ENCODE measurements at places on chromosomes 12 and 14. TPM values are rescaled to one million over a fixed set of nuclear protein-coding genes. Genes with fewer than 3 reads are reported as not detected.
A peak's percentile ranks its signal among the peaks of the same experiment; 100 is the strongest.

DNA sequence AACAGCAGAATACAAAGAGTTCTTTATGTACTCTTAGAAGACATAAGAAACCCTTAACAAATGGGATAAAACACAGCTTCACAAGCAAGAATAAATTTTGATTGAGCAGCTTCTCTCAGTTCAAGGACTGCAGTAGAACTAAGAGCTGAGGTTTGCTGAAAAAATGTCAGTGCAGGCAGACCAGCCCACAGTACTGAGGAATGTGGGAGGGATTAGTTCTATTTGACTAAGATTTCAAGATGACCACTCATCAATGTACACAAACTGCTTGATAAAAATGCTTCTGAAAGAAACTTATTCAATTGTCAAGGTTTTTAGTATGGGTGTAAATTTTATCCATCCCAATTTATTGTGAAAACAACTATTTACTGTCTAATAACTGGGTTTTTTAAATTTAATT, 138.4 kb downstream of the SEC23A start:
- H3K36me3 ChIP-seq, result no peaks in the 10 kb centered on the region
- peaks cover 1% of the 10 kb centered on the region for H3K27me3 ChIP-seq
- no peak for DNase-seq
- H3K27ac ChIP-seq, result no peak overlapping the region
- H3K4me3 ChIP-seq, result no peak overlapping the region
- H3K4me1 ChIP-seq, result no peaks in the 10 kb centered on the region

GRCh38 chr12:122740351-122740750, 9.7 kb upstream of the HCAR1 start:
- H3K4me1 ChIP-seq, result peaks cover 5% of the 10 kb centered on the region
- DNase-seq, result no peak
- H3K27me3 ChIP-seq, result no peaks in the 10 kb centered on the region
- no peak overlapping the region for H3K4me3 ChIP-seq
- no peaks in the 10 kb centered on the region for H3K36me3 ChIP-seq

DNA sequence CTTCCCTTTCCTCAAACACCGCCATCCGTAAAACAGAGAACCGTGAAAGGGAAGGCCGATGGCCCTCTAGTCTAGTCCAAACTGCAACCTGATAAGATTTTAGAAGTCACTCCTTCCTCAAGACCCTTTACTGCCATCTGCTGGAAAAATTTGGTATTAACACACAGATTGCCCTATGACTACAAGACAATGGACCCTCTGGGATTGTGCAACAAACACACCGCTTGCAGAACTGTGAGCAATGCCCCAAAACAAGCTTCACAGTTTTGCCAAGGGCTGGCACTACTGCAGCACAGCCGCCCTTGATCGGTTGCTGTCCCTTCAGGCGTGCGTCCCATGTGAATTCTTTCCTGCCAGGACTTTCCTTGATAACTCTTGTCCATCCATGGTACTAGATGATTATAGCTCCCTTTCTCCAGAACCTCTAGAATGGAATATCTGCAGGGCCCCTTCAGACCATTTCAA, 23.1 kb downstream of the LLPH start:
- DNase-seq, result peak; percentile 40
- H3K36me3 ChIP-seq, result no peaks in the 10 kb centered on the region
- H3K27ac ChIP-seq, result no peak overlapping the region
- peaks cover 14% of the 10 kb centered on the region for H3K27me3 ChIP-seq
- peaks cover 2% of the 10 kb centered on the region for H3K4me1 ChIP-seq

DNA sequence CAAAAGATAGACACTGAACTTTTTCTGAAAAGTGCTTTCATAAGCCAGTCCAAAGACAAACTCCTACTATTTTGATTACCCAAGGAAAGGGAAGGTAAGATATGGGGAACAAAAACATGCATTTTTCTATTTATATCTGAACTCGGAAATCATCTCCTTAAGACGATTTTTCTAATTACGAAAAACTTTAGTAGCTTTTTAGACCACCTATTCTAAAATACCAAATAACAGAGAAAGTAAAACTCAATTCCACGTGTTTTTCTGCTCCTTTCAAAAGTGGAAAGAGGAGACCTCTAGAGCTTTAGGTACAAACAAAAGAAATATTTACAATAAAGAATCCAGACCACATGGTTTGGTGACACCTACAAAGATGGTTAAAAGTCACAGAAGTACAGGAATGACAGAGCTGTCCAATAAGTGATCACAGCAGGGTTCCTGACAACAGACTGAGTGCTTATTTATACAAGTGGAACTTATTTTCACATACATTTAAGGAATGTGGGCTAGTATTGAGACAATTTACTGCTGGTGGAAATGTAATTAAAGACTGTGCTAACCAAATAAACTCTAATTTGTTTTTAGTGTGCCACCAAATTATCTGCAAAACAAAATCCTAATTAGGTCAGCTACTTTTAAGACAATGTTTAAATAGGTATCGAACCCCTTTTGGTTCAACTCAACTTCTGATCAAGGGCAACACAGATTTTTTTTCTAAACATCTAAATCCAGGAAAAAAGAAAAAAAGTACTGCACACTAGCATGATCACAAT, 2.4 kb downstream of the LRIG3 start:
- no peak overlapping the region for H3K4me3 ChIP-seq
- H3K27ac ChIP-seq, result no peak overlapping the region
- H3K4me1 ChIP-seq, result peaks cover 7% of the 10 kb centered on the region
- H3K36me3 ChIP-seq, result no peaks in the 10 kb centered on the region

- DNase-seq, result no peak
- peaks cover 8% of the 10 kb centered on the region for H3K27me3 ChIP-seq
- no peak overlapping the region for H3K4me3 ChIP-seq
- no peaks in the 10 kb centered on the region for H3K36me3 ChIP-seq
- H3K27ac ChIP-seq, result no peak overlapping the region
These were observed 63.3 kb downstream of the IGF1 start for GRCh38 chr12:102417055-102417454.

DNA sequence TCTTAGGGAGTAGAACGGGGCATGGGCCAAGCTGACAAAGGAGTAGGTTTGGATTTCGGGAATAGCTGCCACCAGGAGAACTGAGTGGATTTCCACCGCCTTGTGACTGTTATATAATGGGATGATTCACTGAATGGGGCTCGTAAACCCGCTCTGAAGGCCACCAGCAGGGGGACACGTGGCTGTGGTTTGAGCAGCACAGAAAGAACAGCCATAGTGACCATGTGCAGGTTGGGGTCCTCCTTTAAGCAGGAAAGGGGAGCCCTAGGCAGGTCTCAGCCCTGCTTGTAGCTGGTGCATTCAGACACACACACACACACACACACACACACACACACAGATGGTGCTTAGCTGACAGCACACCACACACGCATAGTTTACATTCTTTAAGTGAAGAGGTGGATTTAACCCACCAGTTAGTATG, 8.6 kb upstream of the ASB2 start:
- no peak for DNase-seq
- no peaks in the 10 kb centered on the region for H3K27me3 ChIP-seq
- peaks cover 4% of the 10 kb centered on the region for H3K36me3 ChIP-seq
- no peak overlapping the region for H3K27ac ChIP-seq
- H3K4me1 ChIP-seq, result peaks cover 5% of the 10 kb centered on the region
- H3K4me3 ChIP-seq, result no peak overlapping the region

DNA sequence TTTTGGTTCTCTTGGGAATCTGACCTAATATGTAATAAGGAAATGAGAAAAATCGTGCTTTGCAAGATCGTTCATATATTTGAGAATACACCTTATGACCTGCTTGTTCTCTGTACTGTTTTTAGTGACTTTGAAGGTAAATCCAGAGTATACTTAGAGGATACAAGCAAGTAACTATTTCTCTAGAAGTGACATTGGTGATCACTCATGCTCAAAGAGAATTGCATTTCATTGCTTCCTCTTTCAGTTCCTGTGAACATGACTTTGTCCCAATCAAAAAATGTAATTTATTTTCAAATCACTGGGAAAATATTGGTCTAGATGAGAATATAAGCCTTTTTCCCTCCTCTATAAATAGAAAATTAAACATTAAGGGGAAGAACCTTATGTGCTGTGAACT, 2.7 kb downstream of the KTN1 start:
- no peaks in the 10 kb centered on the region for H3K27me3 ChIP-seq
- H3K36me3 ChIP-seq, result peaks cover 3% of the 10 kb centered on the region
- no peak overlapping the region for H3K27ac ChIP-seq

DNA sequence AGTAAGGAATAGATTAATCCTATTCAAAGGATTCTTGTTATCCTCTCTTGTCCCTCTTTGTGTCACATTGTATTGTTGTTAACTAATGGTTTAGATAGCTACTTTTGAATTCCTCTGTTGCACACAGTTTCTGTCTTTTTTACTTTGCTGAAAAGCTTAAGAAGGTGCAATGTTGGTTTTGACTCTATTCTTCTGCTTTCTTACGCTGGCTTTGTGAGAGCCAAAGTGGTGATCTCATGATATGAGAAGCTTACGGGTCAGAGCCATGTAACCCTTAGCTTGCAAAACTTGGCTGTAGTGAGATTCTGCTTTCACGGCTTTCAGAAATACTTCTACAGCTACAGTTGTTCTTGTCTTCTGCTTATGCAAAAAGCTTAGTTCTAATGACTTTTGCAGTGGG, 239.7 kb downstream of the TRHDE start:
- H3K36me3 ChIP-seq, result no peaks in the 10 kb centered on the region
- no peaks in the 10 kb centered on the region for H3K4me1 ChIP-seq
- H3K27ac ChIP-seq, result no peak overlapping the region

GRCh38 chr14:42719391-42719790, 1112.7 kb downstream of the LRFN5 start:
- H3K27me3 ChIP-seq, result no peaks in the 10 kb centered on the region
- no peak overlapping the region for H3K27ac ChIP-seq
- H3K4me3 ChIP-seq, result no peak overlapping the region
- no peaks in the 10 kb centered on the region for H3K36me3 ChIP-seq
- DNase-seq, result no peak

DNA sequence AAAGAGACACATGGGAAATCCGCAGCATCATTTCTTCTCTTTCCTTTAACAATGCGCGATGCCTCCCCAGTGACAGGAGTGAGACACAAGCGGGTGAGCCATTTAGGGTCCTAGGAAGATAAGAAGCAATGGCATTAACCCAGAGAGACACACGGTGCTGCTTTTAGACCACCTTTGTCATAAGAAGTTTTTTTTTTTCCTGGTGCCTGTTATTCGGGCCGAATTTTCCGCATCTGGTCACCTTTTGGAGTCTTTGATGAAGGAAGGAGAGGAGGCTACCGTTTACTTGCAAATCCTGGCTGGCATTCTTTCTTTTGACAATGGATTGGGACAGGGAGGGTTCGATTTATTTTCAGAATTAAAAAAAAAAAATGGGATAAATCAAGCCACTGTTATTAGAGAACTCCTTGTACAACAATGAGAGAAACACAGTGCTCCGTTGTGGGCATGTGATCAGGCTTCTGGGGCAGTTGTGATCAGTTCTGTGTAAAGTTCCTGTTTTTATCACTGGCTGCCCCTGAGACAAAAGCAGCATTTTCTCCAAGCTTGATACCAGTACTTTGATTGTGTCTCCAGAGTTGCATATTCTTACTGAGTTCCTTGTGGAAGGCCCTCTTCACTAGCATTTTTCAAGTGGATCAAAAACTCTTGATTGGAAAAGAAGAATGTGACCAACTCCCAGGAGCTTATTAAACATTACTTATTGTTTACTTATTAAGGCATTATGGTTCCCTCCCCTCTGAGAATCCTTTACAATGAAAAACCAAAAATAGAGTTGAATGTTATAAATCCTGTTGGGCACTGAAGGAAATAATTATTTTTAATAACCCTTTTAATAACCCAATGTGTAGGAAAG, 1.1 kb downstream of the DIP2B start:
- H3K27ac ChIP-seq, result peak overlapping the region; percentile 82
- peaks cover 50% of the 10 kb centered on the region for H3K4me1 ChIP-seq
- H3K4me3 ChIP-seq, result peak overlapping the region; percentile 86
- H3K36me3 ChIP-seq, result peaks cover 7% of the 10 kb centered on the region

DNA sequence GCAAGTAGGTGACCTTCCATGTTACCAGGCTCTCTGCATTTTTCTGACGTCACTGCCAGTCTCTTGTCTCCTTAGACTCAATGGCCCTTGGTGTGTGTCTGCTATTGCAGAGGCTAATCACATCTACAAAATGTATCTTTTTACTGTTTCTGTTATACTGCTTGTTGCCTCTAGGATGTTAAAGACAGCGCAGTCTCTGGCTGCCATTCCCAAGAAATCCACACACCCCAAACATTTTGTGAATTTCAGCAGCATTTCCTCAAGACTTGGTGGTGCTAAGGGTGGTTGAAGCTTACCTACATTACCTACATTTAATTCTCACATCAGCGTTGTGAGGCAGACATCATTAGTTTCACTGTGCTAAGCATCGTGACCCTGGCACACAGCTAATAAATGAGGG, 87.2 kb downstream of the C12orf75 start:
- H3K4me3 ChIP-seq, result no peak overlapping the region
- DNase-seq, result no peak
- no peaks in the 10 kb centered on the region for H3K27me3 ChIP-seq
- H3K27ac ChIP-seq, result no peak overlapping the region
- H3K36me3 ChIP-seq, result no peaks in the 10 kb centered on the region

DNA sequence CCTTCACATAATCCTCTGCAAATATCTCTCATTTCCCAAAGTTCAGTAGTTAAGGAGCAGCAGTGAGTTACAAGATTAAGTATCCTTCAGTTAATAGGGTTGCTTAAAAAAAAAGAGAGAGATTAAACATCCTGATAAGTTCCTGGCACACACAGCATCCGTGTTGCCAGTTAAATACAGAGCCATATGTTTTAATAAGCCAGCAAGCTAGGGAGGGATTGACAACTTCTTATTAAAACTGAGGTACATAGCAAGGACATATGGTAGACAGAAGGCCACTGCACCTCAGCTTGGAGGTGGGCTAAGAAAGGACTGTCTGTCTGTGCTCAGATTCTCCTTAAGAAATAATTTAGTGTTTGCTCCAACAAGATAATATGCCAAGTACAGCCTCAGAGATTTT, 9.6 kb upstream of the TMEM30B start:
- no peak for DNase-seq
- H3K4me1 ChIP-seq, result peaks cover 19% of the 10 kb centered on the region

GRCh38 chr12:130281153-130281799, 56.4 kb upstream of the PIWIL1 start:
- DNase-seq, result peak; percentile 33
- no peak overlapping the region for H3K27ac ChIP-seq
- H3K4me1 ChIP-seq, result no peaks in the 10 kb centered on the region

DNA sequence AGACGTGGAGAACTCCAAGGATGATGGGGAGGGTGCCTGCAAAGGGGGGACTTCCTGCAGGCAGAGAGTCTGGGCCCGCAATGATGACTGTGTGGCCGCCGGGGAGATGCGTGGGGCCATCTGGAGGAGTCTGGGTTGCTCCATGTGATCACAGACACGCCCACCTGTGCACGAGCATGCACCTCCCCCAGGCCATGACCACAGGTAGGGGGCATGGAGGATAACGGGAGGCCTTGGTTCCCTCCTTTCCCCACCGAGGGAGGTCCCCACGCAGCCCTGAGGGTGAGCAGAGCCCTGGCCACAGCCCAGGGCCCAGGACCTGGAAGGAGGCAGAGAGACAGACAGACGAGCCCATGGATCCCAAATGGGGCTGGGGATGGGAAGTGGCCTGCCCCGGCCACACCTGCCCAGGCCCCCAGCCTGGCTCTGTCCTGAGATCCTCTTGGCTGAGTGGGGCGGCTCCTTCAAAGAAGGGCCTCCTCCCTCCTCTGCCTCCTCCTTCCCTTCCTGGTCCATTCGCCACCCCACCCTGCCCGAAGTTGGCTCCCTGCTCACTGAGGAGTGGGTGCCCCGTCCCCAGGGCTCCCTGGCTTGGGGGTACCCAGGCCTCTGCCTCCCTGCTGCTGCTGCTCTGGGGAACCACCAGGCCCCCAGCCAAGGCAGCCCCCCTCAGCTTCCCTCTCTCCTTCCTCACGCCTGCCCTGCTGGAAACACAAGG, 138.2 kb downstream of the CALM1 start:
- DNase-seq, result no peak
- no peak overlapping the region for H3K27ac ChIP-seq
- H3K36me3 ChIP-seq, result no peaks in the 10 kb centered on the region

HOXC10 gene
- total RNA-seq, result not detected

ADAMTS20 gene
- not detected for total RNA-seq

SLC10A1 gene
- total RNA-seq, result not detected

Data from activated CD4-positive, alpha-beta memory T cell treated with anti-CD3 and anti-CD28 coated beads, Interleukin-2, amount 10 ng/mL, durations not matched to agents 7 days and 5 days (primary cell).